ENCODE measurements at places on chromosomes 7 and 10.

GRCh38 chr7:106187613-106188350 lies 75.7 kb upstream of the SYPL1 start:
- DNase-seq = no peak

GRCh38 chr7:121085922-121086321 lies 97.4 kb downstream of the CPED1 start:
- DNase-seq = no peak

DNA sequence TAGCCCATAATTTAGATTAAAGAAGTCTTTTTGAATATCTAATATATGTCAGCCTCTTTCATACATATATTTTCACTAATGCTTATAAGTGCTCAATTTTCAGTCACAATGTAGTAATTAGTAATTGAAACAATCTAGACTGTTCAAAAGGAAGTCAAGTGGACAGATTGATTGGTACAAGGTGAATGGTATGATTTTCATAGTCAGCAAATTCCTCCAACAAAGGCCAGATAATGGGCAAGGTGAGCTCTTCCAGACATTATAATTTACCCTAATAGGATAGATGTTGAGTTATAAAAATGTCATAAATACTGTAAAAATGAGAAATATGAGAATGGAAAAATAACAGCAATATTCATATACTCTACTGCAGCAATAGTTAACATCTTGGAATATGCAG lies 44.4 kb upstream of the OPN4 start:
- no peak for DNase-seq

GRCh38 chr7:132141109-132141508 lies 435.2 kb downstream of the PLXNA4 start:
- DNase-seq = peak; percentile 85

GRCh38 chr10:49397036-49397999 lies 1.4 kb upstream of the DRGX start:
- DNase-seq = no peak

GRCh38 chr7:49297958-49298357 lies 373.6 kb downstream of the CDC14C start:
- no peak for DNase-seq

GRCh38 chr10:125101049-125101448 lies 59.3 kb downstream of the CTBP2 start:
- no peak for DNase-seq

- DNase-seq = peak; percentile 23
These were observed 262.2 kb upstream of the AOAH start for GRCh38 chr7:36986511-36986933.

DNA sequence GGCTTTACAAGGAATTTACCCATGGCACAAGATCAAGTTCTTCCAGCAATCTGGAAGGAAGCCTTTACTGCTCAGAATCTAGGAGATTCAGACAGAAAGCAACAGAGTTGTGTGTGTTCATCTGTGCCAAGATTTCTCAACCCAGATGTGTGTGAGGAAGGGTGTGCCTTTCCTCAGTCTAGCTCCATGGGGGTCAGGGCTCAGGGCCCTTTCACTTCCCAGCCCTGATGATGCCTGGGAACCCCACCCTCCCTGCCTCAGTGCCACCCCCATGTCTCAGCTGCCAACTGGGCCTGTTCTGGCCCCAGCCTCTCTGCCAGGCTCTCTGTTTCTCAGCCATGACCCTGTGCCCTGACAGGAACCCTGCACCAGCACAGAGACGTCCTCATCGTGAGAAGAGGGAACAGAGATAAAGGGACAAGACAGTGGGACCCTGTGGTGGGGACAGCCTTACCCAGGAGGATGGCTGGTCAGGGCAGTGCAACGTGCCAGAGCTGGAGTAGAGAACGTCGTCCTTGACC lies 102.0 kb downstream of the VIPR2 start:
- DNase-seq = no peak

GRCh38 chr7:3200504-3200903 lies 100.5 kb upstream of the SDK1 start:
- no peak for DNase-seq

DNA sequence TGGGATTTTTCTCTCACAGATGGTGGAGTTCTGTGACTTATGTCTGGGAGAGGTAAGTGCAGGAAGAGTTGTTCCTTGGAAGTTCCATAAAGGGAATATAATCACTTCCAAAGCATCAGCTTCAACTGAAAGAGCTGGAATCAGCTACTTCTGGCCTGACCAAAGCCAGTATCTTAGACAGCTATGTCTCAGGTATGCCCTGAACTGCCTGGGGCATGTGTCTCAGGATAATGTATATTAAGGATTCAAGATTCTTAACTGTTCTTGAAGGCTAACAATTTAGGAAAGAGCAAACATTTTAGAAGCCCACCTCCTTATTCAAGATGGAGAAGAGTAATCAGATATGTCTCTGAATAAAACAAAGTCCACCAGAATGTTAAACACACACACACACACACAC lies 12.4 kb upstream of the NOBOX start:
- no peak for DNase-seq

GRCh38 chr7:116710764-116711452 lies 38.9 kb downstream of the MET start:
- DNase-seq = no peak

DNA sequence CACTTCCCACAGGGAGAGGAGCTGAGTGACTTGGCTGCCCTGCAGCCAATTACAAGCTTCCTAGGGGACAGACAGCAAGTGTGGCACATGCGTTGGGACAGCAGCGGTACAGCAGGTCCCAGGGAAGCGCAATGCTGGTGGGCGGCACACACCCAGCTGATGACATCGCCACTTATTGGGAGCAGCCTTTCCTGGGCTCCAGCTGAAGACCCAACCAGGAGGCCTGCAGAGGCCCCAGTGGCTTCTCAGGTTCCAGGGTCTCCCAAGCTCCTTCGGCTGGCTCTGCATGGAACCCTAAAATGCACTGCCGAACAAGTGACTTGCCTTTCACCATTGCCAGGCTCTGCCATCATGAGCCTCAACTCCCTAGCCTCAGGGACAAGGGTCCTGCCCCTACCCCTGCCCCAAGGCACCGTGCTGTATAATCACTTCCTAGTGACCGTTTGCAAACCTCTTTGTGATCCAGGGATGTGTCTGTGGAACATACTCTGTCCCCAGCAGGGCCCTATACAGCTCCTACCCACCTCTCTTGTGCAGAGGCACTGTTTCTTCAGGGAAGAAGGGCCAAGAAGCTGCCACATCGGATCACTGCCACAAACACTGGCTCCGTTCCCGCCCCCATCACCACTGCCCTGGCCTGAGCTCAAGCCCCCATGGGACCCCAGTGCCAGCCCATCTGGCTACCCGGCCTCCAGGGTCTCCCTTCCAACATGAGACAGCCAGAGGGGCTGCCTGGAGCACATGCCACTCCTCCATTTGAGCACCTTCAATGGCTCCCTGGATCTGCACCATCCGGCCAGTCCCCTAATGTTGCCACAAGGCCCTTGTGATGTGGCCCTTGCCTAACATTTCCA lies 19.3 kb upstream of the SLIT1 start:
- no peak for DNase-seq

DNA sequence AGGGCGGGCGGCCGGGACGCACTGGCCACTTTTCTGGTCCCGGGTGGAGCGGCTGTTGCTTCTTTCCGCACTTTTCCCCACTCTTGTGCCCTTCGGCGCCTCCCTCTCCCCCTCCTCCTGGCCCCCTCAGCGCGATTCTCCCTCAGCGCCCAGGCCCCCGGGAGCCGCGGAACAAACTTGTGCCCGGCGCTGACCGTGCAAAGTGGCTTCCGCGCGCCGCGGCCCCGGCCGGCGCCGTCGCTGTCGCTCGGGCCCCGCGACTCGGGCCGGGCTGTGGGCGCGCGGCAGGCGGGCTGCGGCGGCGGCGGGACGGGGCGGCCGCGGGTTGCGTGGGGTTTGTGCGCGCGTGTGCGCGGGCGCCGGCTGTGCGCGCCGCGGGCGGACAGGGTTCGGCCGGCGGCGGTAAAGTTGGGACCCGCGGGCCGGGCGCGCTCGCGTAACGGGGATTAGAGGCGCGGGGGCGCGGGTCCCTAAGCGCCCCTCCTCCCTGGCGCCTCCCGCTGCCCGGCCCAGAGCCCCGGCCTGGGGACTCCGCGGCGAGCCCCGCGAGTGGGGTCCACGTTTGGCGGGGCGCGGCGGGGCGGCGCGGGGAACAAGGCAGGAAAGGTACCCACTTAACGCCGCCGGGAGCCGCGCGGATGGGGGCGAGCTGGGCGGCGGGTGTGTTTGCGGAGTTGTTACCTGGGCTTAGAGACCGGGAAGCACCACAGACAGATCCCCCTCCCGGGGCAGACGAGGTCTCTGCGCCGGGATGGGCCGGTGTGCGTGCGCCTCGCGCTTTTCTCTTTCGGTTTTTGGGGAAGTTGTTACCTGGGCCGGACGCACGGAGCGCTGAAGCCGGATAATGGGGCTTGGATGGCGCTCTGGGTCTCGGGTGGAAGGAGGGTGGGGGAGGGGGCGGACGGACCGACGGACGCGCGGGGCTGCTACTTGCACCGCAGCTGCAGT lies 860 bp downstream of the ZEB1 start:
- no peak for DNase-seq

- DNase-seq = no peak
These were observed 47.4 kb upstream of the CHST3 start for GRCh38 chr10:71916827-71917226.

DNA sequence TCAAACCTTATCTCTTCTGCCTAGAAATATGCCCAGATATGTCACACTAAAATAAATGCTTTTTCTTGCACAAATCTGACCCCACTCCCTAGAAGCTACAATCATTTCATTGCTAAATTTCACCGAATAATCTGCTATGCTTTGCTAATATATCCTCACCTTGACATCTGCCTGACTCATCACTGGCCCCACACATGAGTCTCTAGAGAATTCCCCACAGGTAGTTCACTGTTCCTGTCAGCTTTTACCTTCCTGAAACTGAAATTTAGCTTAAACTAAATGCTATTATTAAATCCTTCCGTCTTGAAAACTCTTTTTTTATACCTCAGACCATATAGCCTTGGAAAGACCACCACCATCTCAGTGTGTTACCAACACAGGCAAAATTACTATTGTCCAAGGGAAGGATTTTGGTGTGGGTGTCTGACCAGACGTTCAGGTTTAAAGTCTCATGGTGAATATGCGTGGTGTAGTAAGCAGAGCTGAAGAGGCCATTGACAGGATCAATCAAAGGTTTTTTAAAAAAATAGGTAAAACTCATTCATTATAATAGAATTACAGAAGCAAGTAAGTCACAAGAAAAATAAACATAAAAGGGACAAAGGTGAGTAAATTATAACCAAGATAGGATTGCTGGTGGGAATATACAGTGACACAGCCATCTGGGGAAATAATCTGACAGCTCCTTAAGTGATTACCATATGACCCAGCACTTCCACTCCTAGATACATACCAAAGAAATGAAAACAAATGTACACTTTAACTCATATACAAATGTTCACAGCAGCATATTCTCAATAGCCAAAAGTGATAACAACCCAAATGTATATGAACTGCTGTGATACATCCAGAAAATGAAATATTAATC lies 173.5 kb downstream of the KMT2E start:
- DNase-seq = no peak

GRCh38 chr7:26153823-26154783 lies 2.1 kb downstream of the NFE2L3 start:
- no peak for DNase-seq

DNA sequence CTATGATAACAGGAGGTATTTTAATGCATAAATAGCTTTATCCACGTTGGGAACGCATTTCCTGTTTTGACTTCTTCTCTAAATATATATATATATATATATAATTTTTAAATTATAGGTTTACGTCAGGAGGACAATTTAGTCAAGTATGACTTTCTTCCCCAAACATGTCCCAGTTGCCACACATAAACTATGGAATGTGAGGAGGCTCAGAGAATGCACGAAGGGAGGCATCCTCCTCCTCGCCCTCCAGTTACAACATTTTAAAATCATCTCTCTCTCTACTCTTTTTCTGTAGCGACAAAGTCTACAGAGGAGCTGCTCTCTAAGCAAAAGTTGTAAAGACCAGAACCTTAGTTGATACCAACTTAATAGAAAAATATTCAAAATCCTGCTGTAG lies 106.9 kb upstream of the LYZL1 start:
- no peak for DNase-seq

- DNase-seq = no peak
These were observed 54.9 kb downstream of the PDGFA start for GRCh38 chr7:464454-465401.

DNA sequence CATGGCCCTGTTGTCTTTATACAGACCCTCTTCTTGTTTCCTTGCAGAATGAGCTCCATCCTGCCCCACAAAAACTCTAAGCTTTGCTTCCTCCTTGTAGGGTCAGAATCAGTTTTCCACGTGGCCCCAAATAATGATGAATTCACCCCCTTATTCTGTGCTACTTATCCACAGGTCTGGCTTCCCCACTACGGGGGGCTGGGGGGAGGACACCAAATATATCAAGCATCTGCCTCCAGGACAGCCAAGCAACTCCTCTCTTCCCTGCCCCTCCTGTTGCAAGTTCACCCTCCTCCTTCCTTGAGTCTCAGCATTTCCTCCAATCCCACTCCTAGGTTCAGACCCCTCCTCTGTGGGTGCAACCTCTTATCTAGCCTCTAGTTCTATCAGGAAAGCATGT lies 743.3 kb downstream of the GRID1 start:
- DNase-seq = no peak

DNA sequence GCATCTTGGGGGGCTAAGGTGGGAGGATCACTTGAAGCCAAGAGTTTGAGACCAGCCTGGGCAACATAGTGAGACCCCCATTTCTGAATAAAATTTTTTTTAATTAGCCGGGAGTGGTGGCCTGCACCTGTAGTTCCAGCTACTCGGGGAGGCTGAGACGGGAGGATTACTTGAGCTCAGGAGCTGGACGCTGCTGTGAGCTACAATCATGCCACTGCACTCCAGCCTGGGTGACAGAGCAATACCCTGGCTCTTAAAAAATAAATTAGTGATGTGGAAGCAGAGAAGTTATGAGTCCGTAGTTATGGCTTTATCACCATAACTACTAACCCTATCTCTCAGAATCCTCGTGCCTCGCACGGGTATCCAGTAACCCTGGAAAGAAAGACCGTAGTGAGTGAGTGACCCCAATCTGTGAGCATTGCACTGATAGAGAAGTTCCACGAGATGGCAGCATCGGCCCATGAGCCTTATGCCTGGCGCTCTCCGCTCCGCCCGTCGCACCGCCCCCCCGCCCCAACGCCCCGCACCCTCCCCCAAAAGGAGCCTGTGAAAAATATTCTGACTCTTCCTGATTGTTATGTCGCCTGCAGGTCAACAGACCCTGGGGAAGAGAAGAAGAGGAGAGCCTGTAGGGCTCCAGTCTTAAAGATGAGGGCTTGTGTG lies 4.9 kb upstream of the SLC29A3 start:
- no peak for DNase-seq

GRCh38 chr10:11042357-11042756 lies 24.7 kb downstream of the CELF2 start:
- DNase-seq = no peak

- DNase-seq = no peak
These were observed 26.1 kb downstream of the IL15RA start for GRCh38 chr10:5951167-5951711.

DNA sequence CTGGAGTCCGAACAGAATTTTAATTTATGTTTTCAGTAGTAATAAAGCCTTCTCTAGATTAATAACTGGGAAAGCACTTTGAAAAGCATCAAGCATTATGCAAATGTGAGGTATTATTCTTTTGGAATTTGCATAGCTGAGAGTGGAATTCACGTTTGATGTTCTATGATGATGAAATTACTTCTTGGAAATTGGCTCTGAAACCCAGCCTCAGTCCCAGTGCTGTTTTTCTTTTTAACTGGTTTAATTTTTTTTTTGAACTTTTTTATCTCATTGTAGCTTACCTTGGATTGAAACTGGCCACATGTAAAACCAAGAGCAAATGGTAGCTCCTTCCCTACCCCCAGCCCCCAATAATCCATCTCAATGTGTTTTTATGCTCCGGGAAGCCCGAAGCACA lies 1.2 kb downstream of the TBXAS1 start:
- no peak for DNase-seq

GRCh38 chr10:49746626-49747302 lies 15.4 kb downstream of the OGDHL start:
- DNase-seq = no peak

Measured in NCI-H446 treated with DMSO at 0.1 percent for 48 hours (cell line).